Heart left ventricle (tissue), 16 donors: ENCODE measurements at places on chromosomes 1 and 21. TPM values are rescaled to one million over a fixed set of nuclear protein-coding genes. Genes with fewer than 3 reads are reported as not detected.

- H3K27me3 ChIP-seq = no peaks in the 10 kb centered on the region
- DNase-seq = no peak
- H3K36me3 ChIP-seq = peaks cover 54% of the 10 kb centered on the region
- peaks cover 23% of the 10 kb centered on the region for H3K4me1 ChIP-seq
These were observed 31.8 kb downstream of the SDCCAG8 start for GRCh38 chr1:243287652-243288051.

Gene FMO3
- 0.58 TPM for polyA plus RNA-seq

- no peak for DNase-seq
- H3K4me3 ChIP-seq = no peak overlapping the region
- no peaks in the 10 kb centered on the region for H3K27me3 ChIP-seq
These were observed 415.5 kb downstream of the NUF2 start for GRCh38 chr1:163737261-163737660.

Gene VASH2
- 0.51 TPM for polyA plus RNA-seq

Gene SV2A
- polyA plus RNA-seq = 0.30 TPM
